ENCODE measurements at places on chromosomes 7 and 10.

- no peak for DNase-seq
Observed at GRCh38 chr7:50151001-50151400, 58.0 kb upstream of the ZPBP start.

- DNase-seq, result no peak
Observed at GRCh38 chr7:11768263-11768662, 63.7 kb downstream of the THSD7A start.

DNA sequence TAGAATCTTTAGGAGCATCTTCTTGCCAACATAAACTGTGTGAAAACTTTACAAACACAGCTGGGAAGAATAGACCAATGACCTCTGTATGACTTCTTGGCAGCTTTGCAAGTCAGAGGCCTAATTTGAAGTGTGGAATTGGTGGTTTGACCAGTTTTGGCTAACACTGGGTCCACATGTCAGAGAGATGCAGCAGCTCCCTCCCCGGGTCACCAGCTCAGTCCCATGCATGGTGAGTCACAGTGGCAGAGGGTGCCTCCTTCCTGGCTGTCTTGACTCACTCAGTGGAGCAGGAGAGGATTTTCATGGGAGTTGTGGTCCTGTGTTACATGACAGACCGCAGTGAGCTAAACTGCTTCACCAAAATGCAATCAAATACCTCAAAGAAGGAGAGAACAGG is 8.2 kb upstream of the STARD3NL start:
- DNase-seq, result no peak

- no peak for DNase-seq
Observed at GRCh38 chr10:10552948-10553347, 464.7 kb upstream of the CELF2 start.

DNA sequence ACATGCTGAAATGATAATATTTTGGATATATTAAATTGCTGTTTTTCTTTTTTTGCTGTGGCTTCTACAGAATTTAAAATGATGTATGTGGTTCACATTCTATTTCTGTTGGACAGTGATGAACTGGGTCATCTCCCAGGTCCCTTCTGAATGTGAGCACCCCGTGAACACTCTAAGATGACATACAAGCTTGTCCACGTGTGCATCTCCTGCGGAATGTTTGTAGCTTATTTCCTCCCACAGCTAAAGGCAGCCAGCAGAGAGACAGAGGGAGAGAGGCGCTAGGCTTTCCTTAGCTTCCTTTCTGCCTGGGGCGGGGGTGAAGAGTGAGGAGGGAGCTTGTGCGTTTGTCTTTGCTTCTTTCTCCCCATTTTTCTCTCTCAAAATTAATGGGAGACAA is 219.1 kb downstream of the EMX2 start:
- DNase-seq, result no peak

GRCh38 chr7:114209968-114210367 is 204.6 kb upstream of the FOXP2 start:
- no peak for DNase-seq

- DNase-seq, result no peak
Observed at GRCh38 chr10:1633783-1634182, 103.5 kb downstream of the ADARB2 start.

GRCh38 chr10:57014758-57015157 is 653.7 kb upstream of the ZWINT start:
- DNase-seq, result no peak
